Body of pancreas (tissue), 4 donors: ENCODE measurements at places on chromosomes 7 and 10. TPM values are rescaled to one million over a fixed set of nuclear protein-coding genes. Genes with fewer than 3 reads are reported as not detected.

The SEC31B gene
- 6.5 TPM for total RNA-seq

The EBLN1 gene
- not detected for total RNA-seq

The OPALIN gene
- not detected for total RNA-seq

The ANXA8L1 gene
- total RNA-seq: not detected

The TAS2R3 gene
- not detected for total RNA-seq

The OPN4 gene
- total RNA-seq: not detected

The TRPV6 gene
- total RNA-seq: 61.7 TPM

The CDHR3 gene
- 14.8 TPM for total RNA-seq

The SPDYE5 gene
- total RNA-seq: not detected

The GNAI1 gene
- 9.1 TPM for total RNA-seq

The EFCAB10 gene
- total RNA-seq: not detected

The PDE6C gene
- total RNA-seq: not detected

The GNAT3 gene
- not detected for total RNA-seq

The ST8SIA6 gene
- not detected for total RNA-seq

The DNAH11 gene
- total RNA-seq: 0.99 TPM

The SPDYE2B gene
- total RNA-seq: not detected

The CPXM2 gene
- 8.2 TPM for total RNA-seq

The KCNIP2 gene
- total RNA-seq: 1.8 TPM

The OR2A1 gene
- not detected for total RNA-seq

The PDZD7 gene
- 0.52 TPM for total RNA-seq

The COBL gene
- 22.3 TPM for total RNA-seq

The GPR85 gene
- total RNA-seq: 0.26 TPM

The EZH2 gene
- total RNA-seq: 4.0 TPM

The NODAL gene
- not detected for total RNA-seq

The SRRT gene
- 54.7 TPM for total RNA-seq

The SEMA3A gene
- 2.6 TPM for total RNA-seq

The GRID2IP gene
- total RNA-seq: 1.6 TPM

The RGR gene
- total RNA-seq: not detected

The FBXO24 gene
- 1.8 TPM for total RNA-seq

The CPN1 gene
- total RNA-seq: not detected

The CALHM2 gene
- 11.4 TPM for total RNA-seq

The SLC35G1 gene
- 24.1 TPM for total RNA-seq

The MKX gene
- 1.6 TPM for total RNA-seq

The SPDYE2 gene
- not detected for total RNA-seq

The STEAP4 gene
- 14.8 TPM for total RNA-seq

The MALRD1 gene
- 0.26 TPM for total RNA-seq

The CTTNBP2 gene
- total RNA-seq: 25.7 TPM

The LIPF gene
- total RNA-seq: not detected

The NKX1-2 gene
- total RNA-seq: not detected

The SLC18A3 gene
- total RNA-seq: not detected

The ZNF107 gene
- 3.6 TPM for total RNA-seq

The SPAM1 gene
- total RNA-seq: not detected

The BEND7 gene
- total RNA-seq: 13.7 TPM

The AS3MT gene
- 4.7 TPM for total RNA-seq

The CYP3A7 gene
- total RNA-seq: 1.3 TPM

The CPA5 gene
- total RNA-seq: not detected

The LOXL4 gene
- 8.9 TPM for total RNA-seq

The ZNF727 gene
- 2.1 TPM for total RNA-seq

The PALD1 gene
- total RNA-seq: 4.9 TPM

The PNLIPRP1 gene
- 4,534 TPM for total RNA-seq

The LBX1 gene
- not detected for total RNA-seq

The NPFFR1 gene
- not detected for total RNA-seq

The MMP21 gene
- not detected for total RNA-seq

The OR2A12 gene
- not detected for total RNA-seq
